ENCODE measurements at places on chromosomes 11 and 22. TPM values are rescaled to one million over a fixed set of nuclear protein-coding genes. Genes with fewer than 3 reads are reported as not detected.
A peak's percentile ranks its signal among the peaks of the same experiment; 100 is the strongest.

Gene KBTBD3
- 8.8 TPM for total RNA-seq

Gene FERMT3
- 6.3 TPM for total RNA-seq

Gene UBQLN3
- not detected for total RNA-seq

Gene TRIM6
- total RNA-seq, result 0.38 TPM

Gene SLC25A22
- 2.6 TPM for total RNA-seq

Gene GTSE1
- 0.50 TPM for total RNA-seq

Gene FGF4
- not detected for total RNA-seq

Gene PAK1
- total RNA-seq, result 6.3 TPM

Gene CCDC89
- 0.73 TPM for total RNA-seq

Gene TBC1D22A
- total RNA-seq, result 20.3 TPM

Gene ACR
- 0.59 TPM for total RNA-seq

Gene HYLS1
- 2.0 TPM for total RNA-seq

Gene APLNR
- 25.7 TPM for total RNA-seq

Gene FXYD2
- total RNA-seq, result 3.1 TPM

- DNase-seq, result no peak
These were observed 42.1 kb upstream of the MMP7 start for GRCh38 chr11:102572554-102573220.

DNA sequence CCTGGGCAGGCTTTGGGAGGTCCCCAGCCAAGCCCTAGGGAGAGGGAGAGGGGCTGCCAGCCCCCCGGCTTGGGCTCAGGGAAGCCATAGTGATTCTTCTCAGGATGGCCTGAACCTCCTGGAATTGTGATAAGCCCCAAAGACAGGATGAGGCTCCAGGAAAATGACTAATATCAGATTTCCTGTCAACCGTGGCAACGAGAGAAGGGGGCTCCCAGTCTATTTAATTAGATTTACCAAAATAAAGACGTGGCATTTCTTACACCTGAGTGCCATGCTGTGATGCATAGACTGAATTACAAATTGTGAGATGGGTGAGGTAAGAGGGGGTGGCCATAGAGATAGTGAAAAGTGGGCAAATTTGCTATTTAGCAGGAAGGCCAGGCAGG lies 20.4 kb downstream of the SERPINH1 start:
- no peak for DNase-seq

GRCh38 chr11:61267437-61267841 lies 26.5 kb downstream of the PGA5 start:
- no peak for DNase-seq

- peak; percentile 49 for DNase-seq
These were observed 705 bp downstream of the UNC93B1 start for GRCh38 chr11:68002938-68003845.

GRCh38 chr11:94803491-94803890 lies 35.3 kb downstream of the AMOTL1 start:
- no peak for DNase-seq

DNA sequence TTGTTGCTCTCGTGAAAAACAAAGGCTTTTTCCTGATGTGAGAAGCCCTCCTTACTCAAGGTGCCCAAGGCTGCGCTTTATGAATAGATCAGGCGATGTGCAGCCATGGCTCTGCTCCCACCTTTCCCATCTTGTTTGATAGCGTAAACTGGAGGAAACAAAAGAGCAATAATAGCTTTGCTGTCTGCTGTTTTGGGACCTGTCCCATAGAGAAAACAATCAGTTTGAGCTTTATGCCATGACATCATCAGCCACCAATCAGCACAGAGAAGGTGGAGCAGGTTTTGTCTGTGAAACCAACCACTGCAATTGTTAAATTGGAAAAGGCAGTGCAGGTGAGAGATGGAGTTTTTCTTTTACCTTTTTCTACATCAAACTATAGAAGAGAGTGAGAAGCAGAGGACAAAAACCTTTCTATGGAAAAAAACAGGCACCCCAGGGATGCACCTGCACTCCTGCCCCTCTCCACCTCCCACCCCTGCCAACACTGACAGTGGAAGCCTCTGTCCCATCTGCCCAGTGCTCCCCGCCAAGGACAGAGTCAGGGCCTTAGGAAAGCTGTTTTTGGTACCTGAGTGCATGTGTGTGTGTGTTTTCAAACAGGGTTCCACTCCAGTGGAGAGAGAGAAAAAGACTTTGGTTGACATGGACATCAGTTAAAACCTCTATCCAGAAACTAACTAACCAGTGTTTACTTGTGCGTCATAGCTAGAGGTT lies 80.7 kb downstream of the MICAL3 start:
- no peak for DNase-seq

DNA sequence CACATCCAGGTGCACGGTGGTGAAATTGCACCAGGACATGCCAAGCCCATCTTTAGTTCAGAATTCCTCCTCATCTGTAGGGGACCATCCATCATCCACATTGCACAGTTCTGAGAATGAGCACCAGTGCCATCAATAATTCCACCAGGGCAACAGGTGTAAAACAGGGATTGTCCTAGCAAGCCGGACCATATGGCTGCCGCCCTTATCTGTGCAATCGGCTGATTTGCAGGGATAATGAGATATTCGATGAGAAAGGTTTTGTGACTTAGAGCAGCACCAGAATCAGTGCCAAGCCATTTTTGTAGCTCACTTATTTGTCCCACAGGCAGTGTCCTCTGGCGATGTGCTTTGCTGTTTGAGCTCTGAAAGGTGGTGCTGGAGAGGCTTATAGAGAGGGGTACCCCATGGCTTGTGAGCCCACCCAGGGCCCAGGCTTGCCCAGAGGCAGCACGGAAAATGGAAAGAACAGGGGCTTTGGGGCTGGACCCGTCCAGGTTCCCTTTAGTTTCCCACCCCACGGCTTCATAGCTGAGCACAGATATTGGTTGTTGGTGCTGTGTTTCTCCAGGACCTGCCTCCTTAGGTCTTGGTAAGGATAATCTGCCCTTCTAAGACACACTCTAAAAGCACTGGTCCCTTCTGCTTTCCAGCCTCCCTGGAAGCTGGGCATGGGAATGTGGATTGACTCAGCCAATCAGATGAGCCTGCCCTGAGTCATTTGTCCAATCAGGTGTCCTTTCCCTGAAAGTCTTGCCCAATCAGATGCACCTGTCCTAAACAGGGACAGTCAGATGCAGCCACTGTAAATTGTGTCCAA lies 84.0 kb upstream of the SHANK2 start:
- no peak for DNase-seq

DNA sequence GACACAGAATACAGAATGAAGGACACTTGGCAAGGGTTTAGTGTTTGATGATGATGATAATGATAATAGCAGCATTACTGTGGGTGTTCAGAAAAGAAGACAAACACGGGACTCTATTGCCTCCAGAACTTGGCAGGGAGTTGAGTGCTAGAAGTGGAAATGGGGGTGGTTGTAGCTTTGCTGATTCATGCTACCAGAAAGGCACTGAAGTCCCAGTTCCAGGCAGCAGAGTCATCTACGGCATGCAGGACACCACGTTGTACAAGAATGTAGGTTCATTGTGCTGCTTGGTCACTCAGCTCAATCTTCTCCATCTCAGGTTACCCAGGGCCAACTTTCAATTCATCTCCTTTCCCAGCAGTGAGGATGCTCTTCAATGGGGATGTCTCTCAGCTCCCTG lies 115.7 kb downstream of the NTM start:
- no peak for DNase-seq

- DNase-seq, result no peak
These were observed 268.2 kb upstream of the C11orf87 start for GRCh38 chr11:109153836-109154235.

DNA sequence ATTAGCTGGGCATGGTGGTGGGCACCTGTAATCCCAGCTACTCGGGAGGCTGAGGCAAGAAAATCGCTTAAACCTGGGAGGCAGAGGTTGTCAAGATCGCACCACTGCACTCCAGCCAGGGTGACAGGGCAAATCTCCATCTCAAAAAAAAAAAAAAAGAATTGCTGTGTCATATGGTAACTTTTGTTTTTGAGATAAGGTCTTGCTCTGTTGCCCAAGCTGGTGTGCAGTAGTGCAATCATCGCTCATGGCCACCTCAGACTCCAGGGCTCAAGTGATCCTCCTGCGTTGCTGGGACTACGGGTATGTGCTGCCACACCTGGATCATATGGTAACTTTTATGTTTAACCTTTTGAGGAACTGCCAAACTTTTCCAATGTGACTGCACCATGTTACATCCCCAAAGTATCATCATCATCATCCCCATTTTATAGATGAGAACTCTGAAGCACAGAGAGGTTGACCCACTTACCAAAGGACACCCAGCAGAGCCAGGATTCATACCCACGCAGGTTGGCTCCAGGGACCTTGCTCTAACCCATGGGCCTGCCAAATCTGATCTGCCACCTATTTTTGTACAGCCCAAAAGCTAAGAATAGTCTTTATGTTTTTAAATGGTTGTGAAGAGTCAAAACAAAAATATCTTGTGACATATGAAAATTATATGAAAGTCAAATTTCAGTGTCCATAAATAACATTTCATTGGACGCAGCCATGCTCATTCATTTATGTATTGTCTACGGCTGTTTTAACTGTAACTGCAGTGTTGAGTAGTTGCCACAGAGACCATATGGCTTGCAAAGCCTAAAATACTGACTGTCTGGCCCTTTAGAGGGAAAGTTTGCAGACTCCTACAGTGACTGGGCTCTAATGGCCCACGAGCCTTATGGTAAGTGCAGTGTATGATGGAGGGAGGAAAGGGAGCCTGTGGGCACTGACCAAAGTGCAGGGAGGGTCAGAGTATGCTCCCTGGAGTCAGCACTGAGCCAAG lies 45.3 kb downstream of the GDPD5 start:
- no peak for DNase-seq

GRCh38 chr22:23270212-23270733 lies 90.0 kb downstream of the BCR start:
- no peak for DNase-seq

DNA sequence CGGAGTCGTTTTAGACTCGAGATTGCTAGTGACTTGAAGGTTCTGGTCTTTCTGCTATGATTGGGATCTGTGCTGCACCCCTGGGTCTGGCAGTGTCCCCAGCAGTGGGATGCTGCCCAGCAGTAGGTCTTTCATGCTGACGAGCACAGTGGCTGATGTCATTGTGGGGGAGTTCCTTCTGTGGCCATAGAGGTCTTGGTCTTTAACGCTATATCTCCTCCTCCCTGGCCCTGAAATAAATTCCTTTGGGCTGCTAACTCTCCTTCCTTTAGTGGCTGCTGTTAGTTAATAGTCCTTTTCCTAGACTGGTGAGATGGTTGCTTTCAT lies 136.3 kb downstream of the TEAD1 start:
- DNase-seq, result no peak

- no peak for DNase-seq
These were observed 21.8 kb upstream of the UPB1 start for GRCh38 chr22:24473284-24473683.

DNA sequence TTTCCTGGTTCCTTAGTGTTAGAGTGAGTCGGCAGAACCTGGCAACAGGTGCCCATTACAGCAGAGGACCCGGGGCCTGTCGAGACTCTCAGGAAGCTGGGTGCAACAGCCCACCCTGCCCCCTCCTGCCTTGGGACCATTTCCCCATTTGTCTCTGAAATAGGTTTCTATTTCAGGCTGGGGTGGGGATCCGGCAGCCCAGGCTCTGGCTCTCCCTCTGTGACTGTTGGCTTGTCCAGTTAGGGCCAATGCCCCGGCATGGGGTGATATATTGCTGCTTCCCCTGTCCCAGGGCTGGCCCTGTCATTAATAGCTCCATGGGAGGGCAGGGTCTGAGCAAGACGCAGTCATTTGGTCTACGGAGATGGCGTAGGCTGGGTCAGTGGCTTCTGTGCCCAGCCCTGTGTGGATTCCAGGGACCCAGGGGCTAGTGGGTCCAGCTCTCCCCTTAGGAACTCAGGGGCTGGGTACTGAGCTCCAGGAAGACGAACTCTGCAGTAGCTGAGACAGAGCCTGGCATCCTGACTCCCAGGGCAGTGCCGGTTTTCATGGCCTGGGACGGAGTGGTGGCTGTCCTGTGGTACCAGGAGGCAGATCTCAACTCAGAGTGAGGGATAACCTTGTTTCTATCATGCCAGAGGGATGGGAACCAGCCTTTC lies 2.7 kb downstream of the P2RY6 start:
- DNase-seq, result no peak
